ENCODE measurements at places on chromosomes 4 and X.

DNA sequence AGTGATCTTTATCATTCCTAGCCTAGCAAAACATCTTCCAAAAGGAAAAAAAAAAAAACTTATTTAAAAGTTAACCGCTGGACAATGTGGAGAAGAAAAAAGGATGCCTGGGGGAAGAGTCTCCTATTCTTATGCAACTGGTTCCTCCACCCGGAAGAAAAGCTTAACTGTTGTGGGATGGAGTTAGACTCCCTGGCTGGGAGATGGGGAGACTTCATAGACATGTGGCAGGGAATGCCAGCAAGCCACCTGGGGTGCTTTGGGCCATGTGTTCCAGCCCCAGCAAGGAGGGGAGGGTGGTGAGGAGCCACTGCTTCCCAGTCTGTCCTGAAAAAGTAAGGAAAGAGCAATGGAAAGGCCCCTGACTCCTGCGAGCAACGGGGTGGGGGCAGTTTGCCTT lies 119.4 kb upstream of the SPIN4 start:
- DNase-seq, result no peak

GRCh38 chr4:110869862-110870572 lies 247.1 kb upstream of the PITX2 start:
- DNase-seq, result no peak

DNA sequence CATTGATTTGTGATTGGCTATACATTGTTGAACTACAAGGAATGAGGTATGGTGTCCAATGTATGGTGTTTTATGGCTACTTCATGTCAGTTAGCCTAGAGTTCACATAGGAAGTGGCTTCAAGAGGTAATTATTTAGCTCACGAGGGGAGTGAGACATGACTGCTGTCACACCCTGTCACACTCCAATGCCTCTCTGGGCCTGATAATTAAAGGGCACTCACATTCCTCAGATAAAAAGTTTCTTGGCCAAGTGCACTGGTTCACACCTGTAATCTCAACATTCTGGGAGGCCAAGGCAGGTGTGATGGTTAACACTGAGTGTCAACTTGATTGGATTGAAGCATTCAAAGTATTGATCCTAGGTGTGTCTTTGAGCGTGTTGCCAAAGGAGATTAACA lies 65.0 kb upstream of the DDX60 start:
- no peak for DNase-seq

DNA sequence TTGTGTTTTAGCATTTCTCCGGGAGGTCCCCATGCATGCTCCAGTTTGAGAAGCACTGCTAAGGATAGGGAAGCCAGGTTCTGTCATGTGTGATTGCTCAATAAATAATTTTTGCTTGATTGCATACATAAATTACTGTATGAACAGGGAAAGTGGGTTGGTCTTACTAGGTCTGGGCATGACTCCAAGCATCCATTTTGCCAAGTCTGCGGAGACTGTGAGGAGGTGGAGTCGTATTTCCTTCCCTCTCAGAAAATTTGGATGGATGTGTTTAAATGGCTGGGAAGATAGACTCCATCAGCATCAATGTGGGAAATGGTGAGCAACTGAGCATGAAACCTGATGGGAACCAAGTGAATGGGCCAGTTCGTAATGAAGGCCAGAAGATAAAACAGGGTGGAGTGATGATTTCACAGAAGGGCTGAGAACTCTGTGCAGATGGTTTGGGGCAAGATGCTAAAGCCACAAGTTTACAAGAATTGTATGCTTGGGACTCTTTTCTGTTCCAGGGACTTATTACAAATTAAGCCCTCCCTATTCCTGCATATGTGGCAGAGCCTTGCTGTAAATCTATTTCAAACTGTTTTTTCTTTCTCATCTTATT lies 84.1 kb downstream of the NHS start:
- DNase-seq, result no peak

DNA sequence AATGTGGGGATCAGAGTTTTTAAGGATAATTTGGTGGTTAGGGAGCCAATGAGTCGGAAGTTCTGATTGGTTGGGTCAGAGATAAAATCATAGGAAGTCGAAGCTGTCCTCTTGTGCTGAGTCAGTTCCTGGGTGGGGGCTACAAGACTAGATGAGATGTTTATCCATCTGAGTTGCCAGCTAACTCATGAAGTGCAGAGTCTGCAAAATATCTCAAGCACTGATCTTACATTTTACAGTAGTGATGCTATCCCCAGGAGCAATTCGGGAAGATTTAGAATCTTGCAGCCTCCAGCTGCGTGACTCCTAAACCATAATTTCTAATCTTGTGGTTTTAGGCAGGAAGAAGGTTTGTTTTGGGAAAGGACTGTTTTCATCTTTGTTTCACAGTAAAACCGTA lies 565.8 kb upstream of the SPANXN1 start:
- DNase-seq, result no peak

DNA sequence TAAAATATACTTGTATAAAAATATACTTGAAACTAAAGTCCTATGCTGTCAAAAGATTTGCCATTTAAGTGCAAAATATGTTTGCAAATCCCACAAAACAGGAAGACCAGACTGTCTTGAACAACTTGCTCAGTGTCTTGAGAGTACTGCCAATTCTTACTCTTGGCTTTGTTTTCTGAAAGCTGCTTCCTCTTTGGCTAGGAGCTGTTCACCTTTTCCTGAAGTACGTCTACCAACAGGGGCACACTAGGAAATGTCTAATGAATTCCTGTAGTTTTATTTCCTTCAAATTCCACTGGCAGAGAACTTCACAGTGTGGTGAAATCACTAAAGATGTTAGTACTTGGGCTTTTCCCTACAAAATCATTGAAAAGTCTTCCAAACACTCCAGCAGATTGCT lies 46.4 kb upstream of the ABCG2 start:
- no peak for DNase-seq

- DNase-seq, result no peak
These were observed 304.6 kb downstream of the ARAP2 start for GRCh38 chr4:35939751-35940150.
